ENCODE measurements at places on chromosomes 5 and 9. TPM values are rescaled to one million over a fixed set of nuclear protein-coding genes. Genes with fewer than 3 reads are reported as not detected.

Gene GNG10
- total RNA-seq = 34.1 TPM

Gene ESM1
- 2.3 TPM for total RNA-seq

Gene ZNF462
- 89.7 TPM for total RNA-seq

Gene GPR151
- total RNA-seq = 0.46 TPM

Gene LCN9
- total RNA-seq = not detected

Gene ANKRD34B
- 3.0 TPM for total RNA-seq

Gene CD72
- total RNA-seq = 0.46 TPM

Gene PCDHB14
- total RNA-seq = 12.7 TPM

Gene NEUROG1
- total RNA-seq = not detected

Measured in diencephalon (tissue), 1 donor.